Breast epithelium (tissue), 4 donors: ENCODE measurements at places on chromosomes 2 and 18.
A peak's percentile ranks its signal among the peaks of the same experiment; 100 is the strongest.

DNA sequence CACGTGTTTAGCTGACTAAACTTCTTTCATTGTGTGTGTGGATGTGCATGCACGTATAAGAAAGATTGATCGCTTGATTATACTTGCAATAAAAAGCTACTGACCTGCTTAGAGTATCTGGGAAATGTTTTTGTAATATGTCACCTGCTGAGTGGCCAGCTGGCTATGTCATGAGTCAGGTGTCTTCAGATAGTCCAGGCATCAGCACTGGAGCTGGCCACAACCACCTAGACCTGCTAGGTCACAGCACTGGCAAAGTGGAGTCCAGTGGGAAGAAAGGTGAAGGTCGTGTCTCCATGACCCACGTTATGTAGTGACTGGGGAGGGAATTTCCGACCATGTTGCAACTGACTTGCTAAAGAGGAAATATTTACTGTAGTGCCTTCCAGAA is 147.0 kb downstream of the ESCO1 start:
- DNase-seq: no peak

GRCh38 chr2:55043841-55044240 is 6.4 kb downstream of the RTN4 start:
- no peak for DNase-seq

DNA sequence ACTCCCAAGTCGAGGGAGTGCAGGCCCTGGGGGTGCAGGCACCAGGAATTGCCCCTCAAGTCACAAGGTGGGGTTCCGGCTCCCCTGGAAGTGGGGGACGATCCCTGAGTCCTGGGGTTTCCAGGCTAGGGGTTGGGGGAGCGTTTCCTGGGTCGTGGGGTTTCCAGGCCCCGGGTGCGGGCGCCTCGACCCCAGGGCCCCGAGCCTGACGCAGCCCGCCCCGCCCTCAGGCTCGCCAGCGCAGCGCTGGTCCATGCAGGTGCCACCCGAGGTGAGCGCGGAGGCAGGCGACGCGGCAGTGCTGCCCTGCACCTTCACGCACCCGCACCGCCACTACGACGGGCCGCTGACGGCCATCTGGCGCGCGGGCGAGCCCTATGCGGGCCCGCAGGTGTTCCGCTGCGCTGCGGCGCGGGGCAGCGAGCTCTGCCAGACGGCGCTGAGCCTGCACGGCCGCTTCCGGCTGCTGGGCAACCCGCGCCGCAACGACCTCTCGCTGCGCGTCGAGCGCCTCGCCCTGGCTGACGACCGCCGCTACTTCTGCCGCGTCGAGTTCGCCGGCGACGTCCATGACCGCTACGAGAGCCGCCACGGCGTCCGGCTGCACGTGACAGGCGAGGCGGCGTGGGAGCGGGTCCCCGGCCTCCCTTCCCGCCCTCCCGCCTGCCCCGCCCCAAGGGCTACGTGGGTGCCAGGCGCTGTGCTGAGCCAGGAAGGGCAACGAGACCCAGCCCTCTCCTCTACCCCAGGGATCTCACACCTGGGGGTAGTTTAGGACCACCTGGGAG is 12.0 kb downstream of the SIGLEC15 start:
- peak; percentile 69 for DNase-seq

DNA sequence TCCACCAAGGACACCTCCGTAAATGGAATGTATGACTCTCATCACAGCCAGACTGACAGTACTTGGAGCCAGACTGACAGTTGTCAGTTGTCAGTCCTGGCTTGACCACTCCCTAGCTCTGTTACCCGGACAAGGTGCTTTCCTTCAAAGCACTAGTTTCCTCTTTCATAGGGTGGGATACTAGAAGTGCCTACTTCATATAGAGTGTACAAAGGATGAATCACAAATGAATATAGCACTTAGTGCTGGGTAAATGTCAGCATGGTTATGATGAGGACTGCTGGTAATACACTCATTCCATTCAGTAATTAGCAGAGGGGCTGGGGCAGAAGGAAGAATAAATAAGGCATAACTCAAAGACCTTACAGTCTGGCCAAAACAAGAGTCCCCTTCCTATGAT is 91.4 kb downstream of the ARL4C start:
- no peak for DNase-seq

DNA sequence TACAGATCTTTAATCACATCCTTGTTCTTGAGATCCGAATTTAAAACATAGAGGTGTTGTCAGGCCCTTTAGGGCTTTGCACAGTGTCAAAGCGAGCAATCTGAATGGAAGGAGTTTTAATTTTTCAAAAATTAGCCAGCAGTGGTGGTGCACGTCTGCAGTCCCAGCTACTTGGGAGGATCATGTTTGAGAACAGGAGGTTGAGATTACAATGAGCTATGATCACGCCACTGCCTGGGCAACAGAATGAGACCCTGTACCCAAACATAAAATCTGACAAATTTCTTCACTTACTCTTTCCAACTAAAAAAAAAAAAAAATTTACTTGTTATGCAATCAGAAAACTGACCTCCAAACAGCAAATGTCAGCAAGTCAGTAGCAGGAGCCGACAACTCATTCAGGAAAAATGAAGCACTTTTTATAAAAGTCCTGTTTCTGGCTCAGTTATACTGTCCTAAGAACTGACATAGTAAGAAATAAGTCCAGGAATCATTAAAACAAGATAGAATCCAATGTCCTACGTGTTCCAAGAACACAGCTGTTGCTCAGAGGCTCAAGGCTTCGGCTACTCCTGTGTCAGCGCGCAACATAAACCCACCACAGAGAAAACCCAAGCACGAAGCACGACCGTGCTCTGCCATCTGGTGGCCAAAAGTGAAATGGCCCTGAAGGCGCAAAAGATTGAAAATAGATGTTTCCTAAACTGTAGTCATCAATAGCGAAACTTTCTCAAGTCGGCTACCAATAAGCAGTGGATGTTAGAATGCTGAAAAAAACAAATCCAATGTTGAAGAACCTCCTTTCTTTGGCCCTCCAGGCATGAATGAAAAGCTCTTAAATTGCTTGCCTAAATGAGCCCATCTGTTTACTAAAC is 138.1 kb downstream of the INO80D start:
- DNase-seq: peak; percentile 43

DNA sequence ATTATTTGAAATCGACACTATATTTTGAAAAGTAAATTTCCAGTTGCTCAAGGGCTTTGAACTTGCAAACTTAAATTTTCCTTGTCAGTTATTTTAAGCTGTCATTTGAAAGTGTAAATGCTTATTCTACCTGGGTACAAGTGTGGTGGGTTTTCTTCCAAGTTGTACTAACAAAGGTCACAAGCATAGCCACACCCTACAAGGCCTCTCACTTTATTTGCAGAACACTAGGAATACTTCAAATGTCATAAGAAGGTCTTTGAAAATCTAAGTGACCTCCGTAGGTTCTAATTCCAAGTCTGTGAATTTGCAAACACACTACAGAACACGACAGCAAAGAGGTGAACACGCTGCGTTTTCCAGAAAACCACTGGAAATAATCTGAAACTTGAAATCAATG is 9.3 kb upstream of the RMDN2 start:
- no peak for DNase-seq

DNA sequence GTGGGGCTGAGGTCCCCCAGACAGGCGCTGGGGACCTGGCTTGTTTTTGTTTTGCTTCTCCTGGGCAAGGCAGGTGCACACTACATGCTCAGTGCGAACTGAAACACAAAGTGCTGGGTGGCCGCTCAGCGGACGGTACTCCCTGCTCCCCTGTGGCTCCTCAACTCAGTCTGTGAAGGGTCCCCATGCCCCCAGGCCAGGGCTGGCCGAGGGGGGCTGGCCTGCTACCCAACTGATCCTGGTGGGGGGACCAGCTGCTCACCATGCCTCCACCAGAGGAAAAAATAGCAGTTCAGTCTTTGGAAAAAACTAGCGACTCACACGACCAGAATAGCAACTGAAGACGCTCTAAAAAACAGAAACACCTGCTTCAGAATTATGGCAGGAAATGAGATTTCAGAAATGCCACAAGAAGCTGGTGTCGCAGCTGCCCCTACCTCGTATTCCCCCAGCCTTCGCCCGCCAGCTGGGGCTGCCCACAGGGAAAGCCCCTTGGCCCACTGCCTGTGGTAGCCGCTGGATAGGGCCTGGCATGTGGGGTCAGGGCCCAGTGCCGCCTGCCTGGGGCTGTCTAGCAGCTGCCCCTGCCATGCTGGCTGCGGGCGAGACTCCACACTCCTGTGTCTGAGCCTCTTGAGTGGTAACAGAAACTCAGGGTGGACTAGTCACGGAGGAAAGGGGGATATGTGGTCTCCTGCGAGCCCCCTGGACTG is 43.7 kb downstream of the MEX3C start:
- no peak for DNase-seq

DNA sequence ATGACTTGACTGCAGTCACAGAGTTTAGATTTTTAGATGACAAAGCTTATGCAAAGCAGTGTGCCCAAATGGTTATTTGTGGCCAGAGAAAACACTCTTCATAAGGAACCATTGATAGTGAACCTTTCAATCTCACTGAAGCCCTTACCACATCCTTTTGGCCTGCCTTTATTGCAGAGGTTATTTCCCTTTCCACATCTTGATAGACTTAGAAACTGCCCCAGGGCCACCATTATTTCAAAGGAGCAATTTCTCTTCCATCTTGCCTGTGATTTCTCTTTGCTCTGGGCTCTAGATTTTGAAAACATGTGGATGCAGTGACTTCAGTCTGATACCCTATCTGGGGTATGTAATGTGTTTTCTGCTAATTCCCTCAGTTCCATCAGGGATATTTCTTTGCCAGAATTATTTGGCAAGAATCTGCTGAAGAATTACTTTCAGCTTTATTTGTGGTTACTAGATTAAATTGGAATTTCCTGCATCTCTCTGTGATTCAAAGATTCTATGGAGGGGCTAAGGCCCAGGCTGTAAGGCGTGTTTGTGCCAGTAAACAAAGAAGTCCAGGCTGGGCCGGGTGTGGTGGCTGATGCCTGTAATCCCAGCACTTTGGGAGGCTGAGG is 51.0 kb downstream of the MOGAT1 start:
- no peak for DNase-seq

DNA sequence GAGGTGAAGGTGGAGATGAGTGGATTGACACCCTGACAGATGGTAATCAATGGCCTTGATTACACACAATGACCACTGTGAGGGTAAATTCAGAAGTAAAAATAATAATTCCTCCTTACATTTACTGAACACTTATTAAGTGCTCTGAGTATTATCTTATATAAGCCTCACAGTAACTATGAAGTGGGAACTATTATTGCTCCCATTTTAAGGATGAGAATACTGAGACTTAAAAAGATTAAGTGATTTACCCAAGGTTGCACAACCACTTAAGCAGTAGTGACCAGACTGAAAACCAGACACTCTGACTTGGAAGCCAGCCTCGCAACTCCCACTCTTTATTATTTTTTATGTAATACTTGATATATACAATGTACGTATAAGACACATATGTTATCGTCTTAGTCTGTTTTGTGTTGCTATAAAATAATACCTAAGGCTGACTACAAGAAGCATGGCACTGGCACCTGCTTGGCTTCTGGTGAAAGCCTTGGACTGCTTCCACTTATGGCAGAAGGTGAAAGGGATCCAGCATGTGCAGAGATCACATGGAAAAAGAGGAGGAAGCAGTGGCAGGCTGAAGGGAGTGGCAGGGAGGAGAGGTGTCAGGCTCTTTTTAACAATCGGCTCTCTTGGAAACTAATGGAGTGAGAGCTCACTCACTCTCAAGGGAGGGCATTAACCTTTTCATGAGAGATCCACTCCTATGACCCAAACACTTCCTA is 41.5 kb upstream of the C1D start:
- DNase-seq: no peak

DNA sequence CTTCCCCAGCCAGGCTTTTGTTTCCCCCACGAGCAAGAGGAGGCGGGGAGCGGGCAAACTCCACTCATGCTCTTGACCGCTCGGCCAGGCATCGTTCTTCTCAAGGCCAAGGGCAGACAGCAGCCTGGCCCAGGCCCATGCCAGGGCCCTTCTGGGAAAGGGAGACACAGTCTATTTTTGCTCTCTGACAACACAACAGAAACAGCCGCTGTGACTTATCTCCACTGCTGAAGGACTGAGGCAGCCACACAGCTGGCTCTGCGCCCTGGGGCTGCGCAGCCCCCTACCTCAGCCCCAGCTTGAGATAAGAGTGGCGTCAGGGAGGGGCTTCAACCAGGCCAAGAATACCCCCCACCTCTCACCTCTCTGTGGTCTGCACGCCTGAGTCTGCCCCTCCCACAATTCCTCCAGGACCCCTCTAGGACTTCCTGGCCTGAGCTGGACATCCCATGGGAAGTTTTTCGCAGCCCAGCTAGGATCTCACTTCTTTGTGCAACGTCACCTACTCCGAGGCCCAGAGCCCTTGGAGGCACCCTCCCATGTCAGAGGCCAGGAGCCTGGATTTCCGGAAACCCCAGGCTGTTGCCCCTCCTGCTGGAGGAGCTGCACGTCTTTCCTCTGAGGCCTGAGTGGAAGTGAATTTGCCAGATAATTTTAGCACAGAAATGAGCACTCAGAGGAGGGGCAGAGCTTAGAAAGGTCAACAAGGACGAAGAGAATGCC is 118.9 kb upstream of the OTOS start:
- DNase-seq: no peak

- DNase-seq: peak; percentile 96
These were observed 36.9 kb downstream of the RPL37A start for GRCh38 chr2:216535454-216535995.

GRCh38 chr2:27627963-27628766 is 647 bp downstream of the CCDC121 start:
- no peak for DNase-seq

DNA sequence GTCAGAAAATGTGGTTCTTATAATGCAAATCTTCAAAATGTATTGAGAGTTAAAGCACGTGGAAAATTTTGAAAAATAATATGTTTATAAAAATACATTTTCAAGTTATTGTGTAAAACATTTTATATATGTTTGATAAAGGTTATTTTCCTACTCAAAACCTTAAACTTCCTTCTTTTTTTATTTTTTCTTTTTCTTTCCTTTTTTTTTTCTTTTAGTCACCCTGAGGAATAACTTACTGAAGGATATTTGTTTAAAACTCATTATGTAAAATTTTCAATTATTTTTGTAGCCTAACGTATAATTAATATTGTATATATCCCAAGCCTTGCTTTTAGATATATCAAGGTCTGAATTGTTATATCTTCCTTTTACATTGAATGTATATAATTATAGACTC is 346.8 kb upstream of the GYPC start:
- no peak for DNase-seq

DNA sequence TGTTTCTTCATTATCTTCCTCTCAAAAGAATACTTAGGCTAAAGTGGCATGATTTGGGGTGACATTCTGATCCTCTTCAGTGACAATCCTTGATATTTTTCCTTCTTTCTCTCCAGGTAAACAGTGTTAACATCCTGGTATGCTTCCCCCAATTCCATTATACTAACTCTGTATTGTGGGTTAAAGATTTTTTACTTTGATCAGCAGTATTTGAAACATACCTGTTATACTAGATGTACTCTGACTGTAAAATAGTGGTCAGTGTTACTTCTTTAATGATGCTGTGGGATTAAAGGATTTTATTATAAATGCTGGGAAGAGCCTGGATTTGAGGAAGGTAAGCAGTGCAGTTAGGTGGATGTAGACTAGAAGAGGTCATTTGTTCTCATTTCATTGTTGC is 48.8 kb downstream of the MSH2 start:
- DNase-seq: no peak

DNA sequence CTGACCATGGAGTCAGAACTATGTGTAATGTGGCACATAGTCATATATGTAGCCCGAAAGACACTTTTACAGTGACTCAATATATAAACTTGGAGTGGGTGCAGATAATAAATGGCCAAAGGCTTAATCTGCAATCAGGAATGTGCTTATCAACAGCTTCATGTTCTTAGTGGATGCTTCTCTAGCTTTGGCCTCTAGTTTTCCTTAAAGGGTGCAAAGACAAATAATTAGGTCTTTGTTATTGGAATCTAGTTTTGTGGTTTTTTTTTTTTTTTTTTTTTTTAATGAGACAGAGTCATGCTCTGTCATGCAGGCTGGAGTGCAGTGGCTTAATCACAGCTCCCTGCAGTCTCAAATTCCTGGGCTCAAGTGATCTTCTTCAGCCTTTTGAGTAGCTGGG is 625.6 kb downstream of the EPHA4 start:
- DNase-seq: no peak
